ENCODE measurements at places on chromosomes 1 and 21.
A peak's percentile ranks its signal among the peaks of the same experiment; 100 is the strongest.

- no peak for DNase-seq
Observed at GRCh38 chr1:219687779-219688178, 74.9 kb upstream of the ZC3H11B start.

GRCh38 chr1:212091438-212092121, 56.0 kb downstream of the DTL start:
- DNase-seq: no peak

DNA sequence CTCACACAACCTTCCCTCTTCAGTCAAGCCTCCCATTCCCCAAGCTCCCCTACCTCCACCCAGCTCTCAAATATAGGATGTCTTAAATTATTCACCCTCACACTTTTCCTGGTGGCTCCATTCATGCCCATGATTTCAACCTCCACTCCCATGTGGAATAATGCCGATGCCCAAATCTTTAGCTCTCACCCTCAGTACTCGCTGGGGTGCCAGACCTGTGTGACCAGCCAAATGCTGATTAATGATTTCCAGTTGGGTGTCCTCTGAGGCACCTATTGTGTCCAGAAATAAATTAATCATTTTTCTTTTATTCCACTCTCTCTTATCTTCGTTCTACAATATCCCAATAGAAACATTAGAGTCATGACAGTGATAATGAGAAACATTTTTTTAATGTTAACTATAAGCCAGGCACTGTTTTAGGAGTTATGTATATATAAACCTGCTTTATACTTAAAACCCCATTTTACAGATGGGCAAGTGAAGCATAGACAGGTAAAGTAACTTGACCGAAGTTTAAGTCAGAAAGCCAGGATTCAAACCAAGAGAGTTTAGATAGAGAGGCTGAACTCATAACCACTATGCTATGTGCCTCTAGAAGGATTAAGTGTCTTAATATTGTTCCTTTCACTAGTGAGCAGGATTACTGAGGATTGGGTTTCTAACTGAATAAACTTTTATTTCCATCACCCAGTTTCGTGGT, 209.7 kb downstream of the DUSP10 start:
- DNase-seq: no peak

- peak; percentile 77 for DNase-seq
Observed at GRCh38 chr1:38138498-38139233, 92.1 kb upstream of the POU3F1 start.

DNA sequence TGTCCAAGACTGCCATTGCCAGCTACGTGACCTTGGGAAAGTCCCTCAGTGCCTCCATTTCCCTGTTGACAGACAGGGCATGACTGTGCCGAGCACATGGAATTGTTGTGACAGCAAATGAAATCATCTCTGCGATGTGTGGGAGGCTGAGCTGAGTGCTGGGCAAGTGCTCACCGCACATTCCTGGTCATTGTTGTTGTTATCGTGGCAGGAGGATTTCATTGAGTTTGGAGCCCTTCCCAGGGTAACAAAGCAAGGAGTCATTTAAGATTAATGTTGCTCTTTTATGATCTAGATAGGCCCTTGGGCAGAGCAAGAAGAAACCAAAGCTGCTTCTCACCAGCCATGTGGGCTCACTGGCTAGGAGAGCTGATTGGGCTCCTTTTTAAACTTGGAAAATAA, 39.6 kb upstream of the ITPKB start:
- DNase-seq: peak; percentile 73

GRCh38 chr1:153612111-153612754, 704 bp downstream of the S100A16 start:
- DNase-seq: no peak

- no peak for DNase-seq
Observed at GRCh38 chr1:147719711-147720225, 40.6 kb downstream of the GJA5 start.

- no peak for DNase-seq
Observed at GRCh38 chr1:66300280-66300971, 233.5 kb upstream of the SGIP1 start.

GRCh38 chr1:214316593-214316992, 35.6 kb downstream of the SMYD2 start:
- no peak for DNase-seq

- DNase-seq: no peak
Observed at GRCh38 chr1:24902471-24902891, 27.6 kb downstream of the RUNX3 start.

GRCh38 chr1:110638058-110638457, 31.9 kb upstream of the KCNA2 start:
- no peak for DNase-seq

- no peak for DNase-seq
Observed at GRCh38 chr1:223403184-223403815, 10.1 kb downstream of the CCDC185 start.

- DNase-seq: no peak
Observed at GRCh38 chr1:168057921-168058320, 78.8 kb downstream of the GPR161 start.

GRCh38 chr1:2983706-2984398, 37.4 kb upstream of the ACTRT2 start:
- DNase-seq: no peak

- DNase-seq: no peak
Observed at GRCh38 chr1:167645140-167645541, 15.1 kb downstream of the RCSD1 start.

- DNase-seq: no peak
Observed at GRCh38 chr1:229203030-229203751, 67.7 kb upstream of the RAB4A start.

DNA sequence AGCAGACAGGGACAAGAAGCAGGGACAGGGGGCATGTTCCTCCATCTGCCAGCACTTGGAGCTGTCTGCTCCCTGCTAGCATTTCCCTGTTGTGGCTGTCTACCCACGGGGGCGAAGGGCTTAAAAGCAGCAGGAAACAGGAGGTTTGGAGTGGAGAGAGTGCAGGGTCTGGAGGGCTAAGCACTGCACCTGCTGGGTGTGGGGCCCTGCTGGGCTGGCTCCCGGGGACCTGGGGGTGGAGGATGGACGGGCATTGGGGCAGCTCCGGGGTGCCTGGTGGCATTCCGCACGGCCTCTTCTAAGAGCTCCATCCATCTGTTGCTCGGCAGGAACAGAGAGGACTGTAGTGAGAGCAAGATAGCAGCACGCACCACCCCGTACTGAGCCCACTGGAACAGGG, 21.2 kb downstream of the LRRC71 start:
- no peak for DNase-seq

- no peak for DNase-seq
Observed at GRCh38 chr1:167454304-167454893, 63.9 kb downstream of the CD247 start.

DNA sequence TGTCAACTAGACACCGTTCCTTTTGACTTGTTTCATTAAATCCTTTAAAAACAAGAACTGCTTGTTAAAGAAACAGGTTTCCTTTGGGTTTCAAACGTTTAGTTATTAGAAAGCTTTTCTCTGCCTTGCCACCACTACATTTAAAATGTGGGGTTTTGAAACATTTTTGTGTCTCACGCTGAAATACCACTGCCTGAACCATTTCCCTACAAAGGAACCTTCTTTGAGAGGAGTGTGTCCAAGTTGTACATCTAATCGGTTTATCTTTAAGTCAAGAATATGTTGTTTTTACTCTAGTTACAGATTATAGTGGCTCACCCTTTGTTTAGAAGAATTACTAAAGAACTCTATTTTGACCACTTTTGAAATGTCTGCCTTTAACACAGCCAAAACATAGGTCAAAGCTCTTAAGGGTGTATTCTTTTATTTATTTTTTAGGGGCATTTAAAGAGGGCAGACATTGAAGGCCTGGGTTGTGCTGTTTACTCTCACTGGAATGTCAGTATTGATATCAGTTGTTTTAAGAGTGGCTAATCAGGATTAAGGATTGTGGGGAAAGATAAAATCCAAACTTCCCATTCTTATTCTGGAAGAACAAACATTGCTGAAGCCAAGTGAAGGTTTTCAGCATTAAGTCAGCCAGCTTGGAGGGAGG, 143.4 kb downstream of the GALNT2 start:
- no peak for DNase-seq

GRCh38 chr21:14495075-14495474, 51.0 kb downstream of the SAMSN1 start:
- no peak for DNase-seq

DNA sequence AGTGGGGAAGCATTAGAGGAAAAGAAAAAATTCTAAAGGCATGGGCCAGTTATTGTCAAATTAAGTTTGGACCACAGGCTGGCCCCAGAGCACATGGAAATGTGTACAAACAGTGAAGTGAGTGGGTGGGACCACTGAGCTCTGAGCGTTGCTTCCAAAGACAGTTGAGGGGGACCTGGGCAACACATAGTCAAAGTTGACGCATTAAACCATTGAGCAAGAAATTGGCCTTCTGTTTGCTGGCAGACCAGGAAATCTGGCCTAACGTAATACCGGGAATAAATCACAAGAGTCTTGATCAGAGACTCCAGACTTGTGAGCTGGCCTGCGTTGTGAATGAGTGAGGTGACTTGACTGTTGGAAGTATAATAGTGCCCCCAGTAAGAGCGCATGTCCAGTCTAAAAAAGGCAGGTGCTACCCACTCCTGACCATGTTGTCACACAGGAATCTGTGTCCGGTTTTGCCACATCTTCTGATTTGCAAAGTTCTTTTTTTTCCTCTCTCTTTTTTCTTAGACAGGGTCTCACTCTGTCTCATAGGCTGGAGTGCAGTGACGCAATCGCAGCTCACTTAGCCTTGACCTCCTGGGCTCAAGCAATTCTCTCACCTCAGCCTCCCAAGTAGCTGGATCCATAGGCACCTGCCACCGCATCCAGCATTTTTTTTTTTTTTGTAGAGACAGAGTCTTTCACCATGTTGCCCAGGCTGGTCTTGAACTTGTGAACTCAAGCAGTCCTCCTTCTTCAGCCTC, 10.7 kb downstream of the EPHB2 start:
- DNase-seq: no peak

GRCh38 chr1:49251019-49251784, 474.5 kb upstream of the BEND5 start:
- no peak for DNase-seq

- no peak for DNase-seq
Observed at GRCh38 chr1:230794431-230794830, 47.2 kb downstream of the CAPN9 start.

- no peak for DNase-seq
Observed at GRCh38 chr1:59738152-59738551, 76.6 kb upstream of the HOOK1 start.

GRCh38 chr1:4916610-4917009, 262.2 kb downstream of the AJAP1 start:
- no peak for DNase-seq

DNA sequence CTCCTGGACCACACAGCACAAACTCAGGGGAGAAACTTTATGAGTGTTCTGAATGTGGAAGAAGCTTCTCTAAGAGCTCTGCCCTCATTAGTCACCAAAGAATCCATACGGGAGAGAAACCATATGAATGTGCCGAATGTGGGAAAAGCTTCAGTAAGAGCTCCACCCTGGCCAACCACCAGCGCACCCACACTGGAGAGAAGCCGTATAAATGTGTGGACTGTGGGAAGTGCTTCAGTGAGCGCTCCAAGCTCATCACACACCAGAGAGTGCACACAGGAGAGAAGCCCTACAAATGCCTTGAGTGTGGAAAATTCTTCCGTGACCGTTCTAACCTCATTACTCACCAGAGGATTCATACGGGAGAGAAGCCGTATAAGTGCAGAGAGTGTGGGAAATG, 22.5 kb downstream of the ZSCAN20 start:
- no peak for DNase-seq

DNA sequence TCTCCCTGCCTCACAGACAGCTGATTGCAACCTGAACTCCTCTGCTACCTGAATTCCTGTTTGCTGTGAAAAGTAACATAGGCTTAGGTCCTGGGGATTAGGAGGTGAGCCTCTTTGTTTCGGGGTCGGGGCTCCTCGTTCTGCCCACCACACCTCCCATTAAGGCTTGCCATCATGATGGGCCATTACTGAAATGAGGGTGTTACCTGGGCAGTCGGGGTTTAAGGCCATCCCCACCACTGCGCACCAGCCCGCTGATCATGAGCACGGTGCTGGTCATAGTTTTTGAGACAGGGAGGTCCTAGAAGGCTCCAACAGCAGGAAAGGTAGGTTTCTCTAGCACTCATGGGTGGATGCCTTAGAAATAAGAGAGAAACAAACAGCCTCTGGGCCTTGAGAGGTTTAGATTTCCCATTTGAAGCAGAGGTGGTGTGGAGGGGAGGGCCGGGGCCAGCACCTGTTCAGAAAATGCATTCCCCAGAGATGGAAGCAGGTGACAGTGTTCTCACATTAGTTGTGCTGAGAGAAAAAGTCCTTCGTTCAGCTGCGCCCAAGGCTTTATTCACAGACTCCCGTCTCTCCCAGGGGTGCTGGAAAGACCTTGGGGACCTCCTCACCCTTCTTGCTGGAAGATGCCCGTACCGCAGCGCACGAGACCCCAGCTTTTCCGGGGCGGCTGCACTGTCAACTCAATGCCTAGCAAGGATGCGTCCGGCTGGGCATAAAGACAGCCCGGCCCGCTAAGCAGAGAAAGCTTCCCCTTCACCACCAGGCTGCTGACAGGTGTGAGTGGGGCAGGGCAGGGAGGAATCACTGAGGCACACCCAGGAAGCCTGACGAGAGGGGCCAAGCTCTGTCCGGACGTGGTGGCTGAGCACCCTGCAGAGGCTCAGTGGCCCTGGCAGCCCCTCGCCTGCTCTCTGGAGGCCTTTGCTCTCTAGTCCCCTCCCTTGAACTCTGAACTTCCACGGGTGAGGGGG, 125.5 kb downstream of the PGBD5 start:
- no peak for DNase-seq

GRCh38 chr21:37026499-37026898, 20.0 kb downstream of the RIPPLY3 start:
- no peak for DNase-seq

- DNase-seq: no peak
Observed at GRCh38 chr1:53273526-53273925, 35.2 kb upstream of the MAGOH start.

- DNase-seq: no peak
Observed at GRCh38 chr1:227741166-227741870, 6.1 kb downstream of the SNAP47 start.
